Non-pigmented ciliary epithelial cell (primary cell): ENCODE measurements at places on chromosomes 1 and 21.

DNA sequence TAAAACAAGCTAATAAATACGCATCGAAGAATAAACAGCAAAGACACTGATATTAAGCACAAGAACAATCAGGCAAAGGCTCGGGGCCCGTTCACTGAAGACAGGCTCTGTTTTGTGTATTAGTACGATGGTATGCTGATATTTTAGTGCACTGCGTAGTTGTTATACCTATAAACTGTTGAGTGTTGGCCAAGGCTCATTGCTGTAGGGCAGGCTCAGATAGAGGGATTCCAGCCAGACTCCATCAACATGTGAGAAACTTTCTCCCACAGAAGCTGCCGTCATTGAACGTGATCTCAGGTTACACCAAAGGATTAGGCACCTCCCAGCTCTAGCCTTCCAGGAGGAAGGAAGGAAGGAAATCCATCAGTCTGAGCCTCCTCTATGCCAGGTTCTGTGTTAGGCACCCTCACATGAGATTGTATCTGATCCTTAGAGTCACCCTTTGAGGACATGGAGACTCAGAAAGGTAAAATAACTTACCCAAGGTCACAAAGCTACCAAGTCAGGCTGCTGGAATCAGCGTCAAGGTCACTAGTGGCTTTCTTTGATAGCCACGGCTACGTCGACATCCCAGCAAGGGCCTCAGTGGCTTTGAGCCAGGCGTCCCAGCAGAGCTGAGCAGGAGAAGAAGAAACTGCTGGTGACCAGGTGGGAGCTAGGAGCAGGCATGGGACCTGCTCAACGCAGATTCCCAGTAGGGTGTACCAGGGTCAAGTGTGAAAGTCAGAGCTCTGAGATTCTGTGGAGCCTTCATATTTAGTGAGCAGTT is 14.8 kb downstream of the BCAR3 start:
- DNase-seq = no peak

GRCh38 chr1:35452106-35452774 is 105.0 kb downstream of the KIAA0319L start:
- DNase-seq = no peak

DNA sequence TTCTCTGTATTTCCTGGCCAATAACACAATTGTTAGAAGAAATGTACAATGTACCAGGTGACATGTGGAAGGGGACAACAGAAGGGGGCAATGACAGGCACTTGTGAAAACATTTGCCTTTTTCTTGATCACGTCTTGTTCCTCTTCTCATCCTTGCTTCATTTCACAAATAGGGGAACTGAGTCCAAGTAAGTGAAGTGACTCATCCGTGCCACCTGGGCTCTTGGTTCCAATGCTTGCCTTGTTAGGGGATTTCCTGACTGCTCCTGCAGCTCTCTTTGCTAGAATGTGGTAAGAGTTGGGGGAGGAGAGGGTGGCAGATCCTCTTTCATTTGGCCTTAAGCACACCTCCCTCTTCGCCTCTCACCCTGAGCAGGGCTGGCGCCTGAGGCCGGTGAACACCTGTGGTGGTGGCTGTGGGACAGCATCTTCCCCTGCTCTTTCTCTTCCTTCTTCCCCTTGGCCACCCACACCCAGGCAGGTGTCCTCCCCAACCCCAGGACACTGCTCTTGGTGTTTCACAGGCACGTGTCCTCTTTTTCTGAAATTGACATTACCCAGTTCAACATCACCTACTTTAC is 2.2 kb upstream of the RHEX start:
- no peak for DNase-seq

GRCh38 chr1:206551986-206552326 is 44.6 kb downstream of the RASSF5 start:
- DNase-seq = no peak

- peak; percentile 4 for DNase-seq
Observed at GRCh38 chr1:204975568-204976235, 67.3 kb upstream of the CNTN2 start.
